ENCODE measurements at places on chromosomes 11 and 22.

- no peak for DNase-seq
These were observed 20.4 kb downstream of the HPS4 start for GRCh38 chr22:26463101-26463661.

GRCh38 chr22:45709060-45709739 is 37.6 kb downstream of the ATXN10 start:
- DNase-seq: no peak

GRCh38 chr11:33197915-33198727 is 36.8 kb upstream of the CSTF3 start:
- DNase-seq: no peak

- peak; percentile 23 for DNase-seq
These were observed 7.6 kb downstream of the CYB5R2 start for GRCh38 chr11:7665473-7666291.

- no peak for DNase-seq
These were observed 69.2 kb downstream of the BLID start for GRCh38 chr11:122046846-122047245.

- no peak for DNase-seq
These were observed 26.8 kb downstream of the MYH9 start for GRCh38 chr22:36360871-36361383.

GRCh38 chr11:46247659-46248058 is 29.8 kb upstream of the CREB3L1 start:
- DNase-seq: no peak

DNA sequence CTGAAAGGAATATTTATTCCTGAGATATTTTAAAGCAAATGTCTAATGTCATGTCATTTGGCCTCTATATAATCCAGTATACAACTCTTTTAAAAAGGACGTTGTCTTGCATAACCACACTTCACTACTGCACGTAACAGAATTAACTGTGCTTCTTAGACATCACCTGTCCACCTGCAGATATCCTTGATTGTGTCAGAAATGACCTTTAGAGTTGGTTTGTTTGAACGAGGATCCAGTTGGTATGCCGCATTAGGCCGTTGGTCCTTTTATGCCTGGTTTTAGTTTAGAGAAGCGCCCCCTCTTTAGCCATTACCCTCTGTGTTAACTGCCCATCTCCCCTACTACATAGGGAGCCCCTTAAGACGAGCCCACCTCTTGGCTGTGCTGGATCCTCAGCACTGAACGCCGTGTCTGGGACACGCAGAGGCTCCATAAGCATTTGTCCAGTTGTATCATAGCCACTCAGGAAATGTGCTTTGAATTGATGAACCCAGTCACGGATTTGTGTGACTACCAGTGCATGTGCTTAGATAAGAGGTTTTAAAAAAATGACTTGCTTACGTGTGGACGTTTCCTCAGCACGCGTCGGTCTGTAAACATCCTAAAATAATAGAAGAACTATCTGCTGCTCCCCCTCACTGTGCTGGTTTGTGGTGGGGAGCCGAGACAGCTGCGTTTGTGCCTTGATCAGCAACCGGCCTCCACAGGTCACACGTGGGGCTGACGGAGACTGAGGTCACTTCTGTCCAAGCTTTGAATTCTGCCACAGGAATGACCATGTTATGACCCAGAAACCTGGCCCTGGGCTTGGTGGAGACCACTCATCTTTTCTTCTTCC is 4.0 kb downstream of the MICAL2 start:
- DNase-seq: no peak

- DNase-seq: no peak
These were observed 337.0 kb upstream of the MTNR1B start for GRCh38 chr11:92632495-92632894.

DNA sequence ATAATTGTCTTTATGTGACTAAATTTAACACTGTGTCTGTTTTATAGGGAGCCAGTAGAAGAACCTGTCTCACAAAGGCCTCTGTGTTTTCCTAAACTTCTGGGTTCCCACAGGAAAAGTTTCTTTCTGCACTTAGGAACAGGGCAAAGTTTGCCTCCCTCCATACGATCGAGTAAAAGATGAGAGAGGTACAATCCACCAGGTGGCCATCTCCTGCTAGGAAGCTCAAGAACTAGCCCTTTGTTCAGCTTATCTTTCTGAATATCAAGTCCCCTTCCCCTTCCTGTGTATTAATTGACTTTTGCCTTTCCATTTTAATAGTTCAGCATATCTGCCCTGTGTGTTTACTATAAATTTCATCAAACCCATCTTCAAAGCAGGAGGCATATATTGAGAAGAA is 18.0 kb downstream of the CSNK2A3 start:
- DNase-seq: no peak

DNA sequence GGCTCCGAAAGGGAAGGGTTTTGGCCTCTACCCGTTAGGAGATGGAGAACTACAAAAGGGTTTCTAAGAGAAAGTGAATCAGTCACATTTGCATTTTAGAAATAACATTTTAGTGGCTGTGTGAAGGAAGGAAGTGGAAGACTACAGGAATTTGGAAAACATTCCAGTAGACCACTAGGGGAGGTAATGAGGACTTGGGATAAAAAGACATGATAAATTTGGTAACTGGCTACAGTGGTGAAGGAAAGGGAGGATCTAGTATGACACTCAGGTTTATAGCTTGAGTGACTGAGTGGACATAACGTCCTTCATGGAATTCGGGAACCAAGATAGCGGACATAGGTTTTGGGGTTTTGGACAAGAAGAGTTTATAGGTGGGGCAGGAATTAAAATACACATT is 7.0 kb upstream of the RRM1 start:
- DNase-seq: no peak

DNA sequence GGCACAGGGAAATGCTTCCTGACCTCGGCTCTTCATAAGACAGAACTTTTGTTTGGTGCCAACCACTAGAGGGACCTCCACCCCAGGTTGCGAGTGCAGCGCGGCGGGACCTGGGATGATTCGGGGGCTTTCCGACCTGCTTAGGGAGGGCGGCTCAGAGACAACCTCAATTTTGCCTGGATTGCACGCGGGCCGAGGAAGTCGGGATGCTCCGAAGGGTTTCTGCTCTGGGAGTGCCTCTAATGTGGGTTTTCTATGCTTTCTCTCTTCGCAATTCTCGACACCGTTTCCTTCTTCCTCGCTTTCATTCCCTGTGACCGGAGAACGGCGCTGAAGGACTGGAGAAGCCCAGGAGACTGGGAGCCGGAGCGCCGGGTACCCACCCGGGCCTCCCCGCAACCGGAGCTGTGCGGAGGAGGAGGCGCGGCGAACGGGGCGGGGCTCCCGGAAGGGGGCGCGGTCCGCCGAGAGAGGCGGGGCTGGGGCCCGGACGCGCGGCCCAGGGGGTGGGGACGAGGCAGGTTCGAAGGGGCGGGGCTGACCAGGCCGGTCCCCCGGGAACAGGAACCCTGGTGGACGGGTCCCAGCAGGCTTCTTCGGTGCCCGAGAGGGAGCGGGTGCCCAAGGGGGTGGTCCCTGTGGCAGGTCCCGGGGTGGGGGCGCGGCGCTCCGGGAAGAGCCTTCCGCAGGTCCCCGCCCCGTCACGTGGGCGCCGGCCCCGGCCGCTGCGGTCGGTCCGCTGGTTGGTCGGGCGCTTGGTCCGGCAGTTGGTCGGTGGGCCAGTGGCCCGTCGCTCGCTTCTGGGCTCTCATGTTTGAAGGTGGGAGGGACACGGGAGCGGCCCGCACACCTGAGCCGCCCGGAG is at the start of gene PPFIBP2:
Gene PPFIBP2 (plus strand): TSS at position 766 of the 865 bp plus-strand sequence. CDS start 35,477 bp downstream, outside the sequence.
- DNase-seq: no peak

GRCh38 chr22:47130883-47131631 is 368.6 kb downstream of the TBC1D22A start:
- no peak for DNase-seq

DNA sequence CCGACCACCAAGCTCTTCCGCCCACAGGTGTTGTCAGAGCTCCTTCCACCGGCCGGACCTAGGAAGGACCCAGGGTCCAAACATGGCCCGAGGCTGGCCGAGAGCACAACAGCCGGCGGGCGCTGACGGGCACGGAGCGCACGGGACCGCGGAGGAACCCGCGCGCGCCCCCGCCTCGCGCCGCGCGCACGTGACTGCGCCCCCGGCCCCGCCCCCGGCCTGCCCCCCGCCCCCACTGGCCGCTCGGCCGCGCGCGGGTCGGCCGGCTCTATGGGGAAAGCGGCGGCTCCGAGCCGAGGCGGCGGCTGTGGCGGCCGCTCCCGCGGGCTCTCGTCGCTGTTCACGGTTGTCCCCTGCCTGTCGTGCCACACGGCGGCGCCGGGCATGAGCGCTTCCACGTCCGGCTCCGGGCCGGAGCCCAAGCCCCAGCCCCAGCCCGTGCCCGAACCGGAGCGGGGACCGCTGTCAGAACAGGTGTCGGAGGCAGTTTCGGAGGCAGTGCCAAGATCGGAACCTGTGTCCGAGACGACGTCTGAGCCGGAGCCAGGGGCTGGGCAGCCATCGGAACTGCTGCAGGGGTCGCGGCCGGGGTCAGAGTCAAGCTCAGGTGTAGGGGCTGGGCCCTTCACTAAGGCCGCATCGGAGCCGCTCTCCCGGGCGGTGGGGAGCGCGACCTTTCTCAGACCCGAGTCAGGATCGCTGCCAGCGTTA is at the start of gene OSBP2:
Gene OSBP2 (plus strand): TSS at position 235 of the 711 bp plus-strand sequence. CDS start 36 bp downstream, at position 271.
- no peak for DNase-seq

GRCh38 chr22:49052560-49052959 is 775.1 kb downstream of the BRD1 start:
- no peak for DNase-seq

GRCh38 chr11:33942954-33943353 is 51.1 kb upstream of the LMO2 start:
- no peak for DNase-seq

DNA sequence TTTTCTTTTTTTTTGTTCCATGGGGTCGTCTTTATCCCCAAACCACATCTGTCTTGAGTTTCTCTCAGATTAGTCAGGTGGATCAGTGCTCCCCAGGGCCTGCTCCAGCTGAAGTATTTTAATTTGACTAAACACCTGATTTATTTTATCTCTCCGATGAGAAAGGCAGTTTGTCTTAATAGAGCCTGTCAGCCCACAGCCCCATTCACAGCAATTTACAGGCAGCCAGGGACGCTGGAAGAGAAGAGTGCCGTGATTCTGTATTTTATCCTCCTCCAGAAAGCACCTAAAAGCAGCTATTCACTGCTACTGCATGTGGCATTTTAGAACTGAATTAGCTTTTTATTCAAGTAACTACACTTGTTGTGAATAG is 164.5 kb downstream of the SOX6 start:
- DNase-seq: no peak

GRCh38 chr11:111119751-111120150 is 125.8 kb upstream of the POU2AF2 start:
- DNase-seq: no peak

DNA sequence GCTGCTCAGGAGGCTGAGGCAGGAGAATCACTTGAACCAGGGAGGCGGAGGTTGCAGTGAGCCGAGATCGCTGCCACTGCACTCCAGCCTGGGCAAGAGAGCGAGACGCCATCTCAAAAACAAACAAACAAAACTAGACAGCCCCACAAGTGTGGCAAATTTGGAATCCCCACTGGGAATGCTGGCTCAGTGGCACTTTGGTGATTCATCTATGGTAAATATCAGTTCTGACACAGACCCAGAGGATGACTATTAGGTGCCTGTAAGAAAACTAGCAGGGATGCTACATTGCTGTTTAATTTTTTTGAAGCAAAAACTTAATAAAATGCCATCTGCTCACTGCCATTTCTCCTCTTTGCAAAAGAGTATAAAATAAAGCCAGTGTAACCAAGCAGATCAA is 107.9 kb downstream of the NAT10 start:
- no peak for DNase-seq

GRCh38 chr11:6602096-6602940 is 1.1 kb downstream of the RRP8 start:
- no peak for DNase-seq

DNA sequence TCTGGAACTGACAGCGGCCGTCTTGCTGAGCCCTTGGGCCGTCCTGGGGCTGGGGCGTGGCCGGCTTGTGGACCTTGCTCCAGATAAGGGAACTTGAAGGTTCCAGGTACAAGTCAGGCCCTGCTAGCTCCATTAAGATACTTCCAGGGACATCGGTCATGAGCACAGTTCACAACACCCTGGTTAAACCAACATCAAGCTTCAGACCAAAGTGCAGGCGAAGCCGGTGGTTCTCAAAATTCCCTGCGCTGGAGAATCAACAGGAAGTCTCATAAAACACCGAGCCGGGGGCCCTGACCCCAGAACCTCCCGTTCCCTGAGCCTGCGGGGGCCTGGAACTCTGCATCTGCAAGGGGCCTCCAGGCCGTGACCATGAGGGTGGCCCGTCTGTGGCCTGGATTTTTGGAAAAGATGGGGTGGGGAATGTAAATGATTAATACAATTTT is 1043.8 kb downstream of the BRD1 start:
- DNase-seq: no peak

- DNase-seq: no peak
These were observed 545.9 kb downstream of the MIAT start for GRCh38 chr22:27203276-27203660.

DNA sequence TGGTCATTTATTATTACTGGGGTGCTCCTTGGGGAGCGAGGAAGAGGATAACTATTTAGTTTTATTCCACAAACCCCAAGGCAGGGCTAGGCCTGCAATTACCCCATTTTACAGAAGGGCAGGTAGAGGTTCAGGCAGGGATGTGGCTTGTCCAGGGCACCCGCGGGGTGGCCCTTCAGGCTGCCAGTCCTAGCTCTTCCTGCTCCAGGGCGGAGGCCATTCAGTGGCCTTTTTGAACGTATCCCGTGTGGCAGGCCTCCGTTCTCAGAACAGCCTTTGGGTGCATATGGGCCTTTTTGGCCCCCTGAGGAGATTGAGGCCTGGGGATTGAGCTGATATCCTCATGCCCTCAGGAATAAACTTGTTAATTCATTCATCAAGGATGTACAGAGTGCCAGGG is 66.2 kb downstream of the MPPED1 start:
- DNase-seq: no peak
